Activated CD4-positive, alpha-beta T cell treated with anti-CD3 and anti-CD28 coated beads, Interleukin-2, amount 10 ng/mL, durations not matched to agents 24 days and 14 days (primary cell): ENCODE measurements at places on chromosomes 13 and 19.

GRCh38 chr19:39915101-39915847 lies 19.2 kb downstream of the FCGBP start:
- no peak for DNase-seq
- H3K27ac ChIP-seq, result no peak overlapping the region
- no peaks in the 10 kb centered on the region for H3K4me1 ChIP-seq

DNA sequence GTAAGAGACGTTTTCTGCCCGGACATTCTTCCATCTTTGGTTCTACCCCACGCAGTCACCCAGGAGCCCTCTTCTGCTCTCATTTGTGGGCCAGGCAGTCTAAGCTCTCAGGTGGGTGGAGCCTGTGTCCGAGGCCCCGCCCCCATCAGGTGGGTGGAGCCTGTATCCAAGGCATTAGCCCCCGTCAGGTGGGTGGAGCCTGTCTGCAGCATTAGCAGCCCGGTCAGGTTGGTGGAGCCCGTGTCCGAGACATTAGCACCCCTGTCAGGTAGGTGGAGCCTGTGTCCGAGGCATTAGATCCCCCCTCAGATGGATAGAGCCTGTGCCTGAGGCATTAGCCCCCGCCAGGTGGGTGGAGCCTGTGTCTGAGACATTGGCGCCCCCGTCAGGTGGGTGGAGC lies 45.5 kb upstream of the C13orf46 start:
- H3K4me3 ChIP-seq, result no peak overlapping the region
- peaks cover 42% of the 10 kb centered on the region for H3K36me3 ChIP-seq
- peak; percentile 79 for DNase-seq
- no peaks in the 10 kb centered on the region for H3K4me1 ChIP-seq

GRCh38 chr19:46611776-46612175 lies 10.6 kb downstream of the CALM3 start:
- peak overlapping the region; percentile 89 for H3K27ac ChIP-seq
- H3K27me3 ChIP-seq, result no peaks in the 10 kb centered on the region
- H3K4me3 ChIP-seq, result peak overlapping the region; percentile 66
- peak; percentile 73 for DNase-seq
- H3K4me1 ChIP-seq, result peaks cover 48% of the 10 kb centered on the region

GRCh38 chr19:40798683-40799557 lies at the start of gene EGLN2:
TSS of gene EGLN2 (plus strand) at chr19:40799191. CDS start at chr19:40800573, 1,382 bp downstream.
- H3K27me3 ChIP-seq, result no peaks in the 10 kb centered on the region
- DNase-seq, result peak; percentile 100
- H3K27ac ChIP-seq, result peak within 1 kb of the TSS; percentile 95
- peaks cover 56% of the 10 kb centered on the region for H3K4me1 ChIP-seq
- peaks cover 35% of the 10 kb centered on the region for H3K36me3 ChIP-seq
- peak within 1 kb of the TSS; percentile 91 for H3K4me3 ChIP-seq

DNA sequence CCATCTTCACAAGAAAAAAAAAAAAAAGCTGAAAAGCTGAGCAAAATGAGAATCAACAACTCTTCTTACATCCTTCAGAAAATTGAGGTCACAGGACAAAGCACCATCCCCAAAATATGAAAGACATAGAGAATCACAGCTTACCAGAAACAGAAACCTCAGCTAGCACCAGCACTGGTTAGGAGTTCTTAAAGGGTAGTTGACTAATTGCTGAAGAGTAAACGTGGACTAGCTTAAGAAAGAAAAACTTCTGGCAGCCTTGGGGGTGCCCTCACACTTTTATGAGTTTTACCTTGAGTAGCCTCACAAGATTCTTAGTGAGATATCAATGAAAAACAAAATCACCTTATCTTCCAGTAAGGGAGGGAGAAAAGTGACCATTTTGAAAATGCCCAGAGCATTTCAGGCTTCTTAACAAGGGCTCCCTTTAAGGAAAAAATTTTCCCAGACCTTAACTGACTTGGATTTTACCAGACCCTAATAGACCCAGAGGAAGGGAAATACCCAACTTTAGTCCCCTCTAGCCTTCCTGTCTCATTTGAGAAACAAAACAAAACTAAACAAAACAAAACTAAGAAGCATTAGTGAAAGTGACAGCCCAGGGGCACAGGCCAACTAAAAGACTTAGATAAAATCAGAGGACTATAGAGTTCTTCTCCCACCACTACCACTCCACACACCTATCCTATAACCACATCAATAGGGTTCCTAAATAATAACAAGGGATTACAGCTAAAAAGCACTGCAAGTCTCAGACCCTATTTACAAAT lies 888.6 kb downstream of the DIAPH3 start:
- DNase-seq, result no peak
- no peak overlapping the region for H3K27ac ChIP-seq
- no peak overlapping the region for H3K4me3 ChIP-seq
- no peaks in the 10 kb centered on the region for H3K4me1 ChIP-seq
- H3K27me3 ChIP-seq, result no peaks in the 10 kb centered on the region

GRCh38 chr19:45613926-45614725 lies 12.1 kb upstream of the GPR4 start:
- peak overlapping the region; percentile 60 for H3K4me3 ChIP-seq
- peaks cover 71% of the 10 kb centered on the region for H3K36me3 ChIP-seq
- no peaks in the 10 kb centered on the region for H3K27me3 ChIP-seq
- H3K4me1 ChIP-seq, result peaks cover 16% of the 10 kb centered on the region

- peak; percentile 96 for DNase-seq
- H3K27me3 ChIP-seq, result no peaks in the 10 kb centered on the region
- peak overlapping the region; percentile 88 for H3K4me3 ChIP-seq
- H3K4me1 ChIP-seq, result peaks cover 79% of the 10 kb centered on the region
These were observed 8.0 kb downstream of the RGCC start for GRCh38 chr13:41465241-41465847.

DNA sequence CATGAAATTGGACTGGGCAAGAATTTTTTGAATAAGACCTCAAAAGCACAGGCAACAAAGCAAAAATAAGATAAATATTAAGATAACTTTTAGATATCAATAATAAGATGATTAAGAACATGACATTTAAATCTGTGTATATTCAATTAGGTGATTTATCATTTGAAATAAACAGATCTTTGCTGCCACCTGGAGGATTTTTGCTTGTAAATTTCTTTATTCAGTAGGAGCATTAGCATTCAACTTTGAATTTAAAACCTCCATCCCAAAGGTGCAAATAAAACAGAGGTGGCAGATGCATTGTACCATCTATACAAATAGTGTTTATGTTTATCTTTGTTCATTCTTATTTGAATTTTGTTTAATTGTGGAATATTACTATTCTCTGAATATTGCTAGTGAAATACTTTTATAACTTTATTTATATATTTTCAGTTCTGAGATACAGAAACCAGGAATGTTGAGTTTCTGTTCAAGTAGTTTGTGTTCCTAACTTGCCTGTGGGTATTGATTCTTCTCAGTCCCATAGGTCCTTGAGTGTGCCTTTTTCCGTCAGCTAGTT lies 20.9 kb downstream of the COG6 start:
- peaks cover 21% of the 10 kb centered on the region for H3K36me3 ChIP-seq
- peak; percentile 73 for DNase-seq
- no peaks in the 10 kb centered on the region for H3K4me1 ChIP-seq
- no peaks in the 10 kb centered on the region for H3K27me3 ChIP-seq
- H3K4me3 ChIP-seq, result no peak overlapping the region
- H3K27ac ChIP-seq, result no peak overlapping the region

GRCh38 chr19:30390356-30390988 lies 18.3 kb downstream of the ZNF536 start:
- H3K36me3 ChIP-seq, result no peaks in the 10 kb centered on the region
- H3K4me1 ChIP-seq, result no peaks in the 10 kb centered on the region
- peaks cover 9% of the 10 kb centered on the region for H3K27me3 ChIP-seq
- no peak overlapping the region for H3K27ac ChIP-seq
- DNase-seq, result no peak
- no peak overlapping the region for H3K4me3 ChIP-seq

DNA sequence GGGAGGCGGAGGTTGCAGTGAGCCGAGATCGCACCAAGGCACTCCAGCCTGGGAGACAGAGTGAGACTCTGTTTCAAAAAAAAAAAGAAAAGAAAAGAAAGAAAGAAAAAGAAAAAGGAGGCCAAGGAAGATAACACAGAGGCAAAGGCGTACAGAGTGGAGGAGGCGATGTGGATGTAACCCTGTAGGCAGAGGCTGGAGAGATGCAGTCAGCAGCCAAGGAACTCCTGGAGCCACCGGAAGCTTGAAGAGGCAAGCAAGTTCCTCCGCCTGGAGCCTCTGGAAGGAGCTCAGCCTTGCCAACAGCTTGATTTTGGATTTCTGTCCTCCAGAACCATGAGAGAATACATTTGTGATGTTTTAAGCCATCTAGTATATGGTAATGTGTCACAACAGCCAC lies 6.7 kb upstream of the CCDC8 start:
- H3K27ac ChIP-seq, result no peak overlapping the region
- no peak for DNase-seq
- H3K36me3 ChIP-seq, result no peaks in the 10 kb centered on the region
- no peak overlapping the region for H3K4me3 ChIP-seq

DNA sequence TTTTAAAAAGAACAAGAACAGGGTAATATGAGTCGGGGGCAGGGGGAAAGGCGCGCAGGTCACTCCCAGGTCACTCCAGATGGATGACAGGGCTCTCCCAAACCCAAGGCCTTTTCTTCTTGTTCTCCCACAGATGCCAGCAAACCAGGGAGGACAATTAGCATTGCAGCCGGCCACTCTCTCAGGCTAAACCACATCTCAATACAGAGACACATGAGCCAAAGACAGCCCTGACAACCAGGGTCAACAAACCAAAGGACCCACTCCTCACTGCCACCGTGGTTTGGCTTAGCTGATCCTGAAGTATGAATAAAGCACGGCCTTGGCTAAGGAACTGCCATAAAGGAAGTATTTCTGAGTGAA lies 47.3 kb downstream of the LATS2 start:
- no peaks in the 10 kb centered on the region for H3K36me3 ChIP-seq
- H3K4me3 ChIP-seq, result no peak overlapping the region
- DNase-seq, result no peak
- H3K27ac ChIP-seq, result no peak overlapping the region

DNA sequence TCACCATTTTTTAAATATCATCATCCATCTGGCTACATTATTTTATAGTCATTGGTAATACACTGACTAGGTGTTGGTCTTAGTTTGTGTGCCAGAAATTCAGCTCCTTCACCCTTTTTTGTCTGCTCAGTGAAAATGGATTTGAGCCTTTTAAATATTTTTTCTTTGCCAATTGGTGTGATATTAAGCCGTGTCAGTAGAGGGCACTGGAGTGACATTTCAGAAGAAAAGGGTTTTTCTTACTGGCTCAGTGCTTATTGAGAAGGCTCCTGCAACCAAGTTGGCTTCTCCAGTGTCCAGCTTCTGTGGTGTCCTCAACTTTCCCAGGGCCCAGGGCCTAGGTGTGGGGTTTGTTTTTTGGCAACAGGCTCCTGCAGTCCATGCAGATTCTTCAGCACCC lies 546.6 kb downstream of the DACH1 start:
- H3K4me3 ChIP-seq, result no peak overlapping the region
- no peaks in the 10 kb centered on the region for H3K36me3 ChIP-seq
- no peaks in the 10 kb centered on the region for H3K27me3 ChIP-seq
- DNase-seq, result peak; percentile 60

GRCh38 chr19:58003174-58003828 lies 681 bp upstream of the ZNF606 start:
- no peak for DNase-seq
- peak overlapping the region; percentile 88 for H3K27ac ChIP-seq
- H3K4me3 ChIP-seq, result peak overlapping the region; percentile 84
- peaks cover 76% of the 10 kb centered on the region for H3K36me3 ChIP-seq
- peaks cover 11% of the 10 kb centered on the region for H3K4me1 ChIP-seq

DNA sequence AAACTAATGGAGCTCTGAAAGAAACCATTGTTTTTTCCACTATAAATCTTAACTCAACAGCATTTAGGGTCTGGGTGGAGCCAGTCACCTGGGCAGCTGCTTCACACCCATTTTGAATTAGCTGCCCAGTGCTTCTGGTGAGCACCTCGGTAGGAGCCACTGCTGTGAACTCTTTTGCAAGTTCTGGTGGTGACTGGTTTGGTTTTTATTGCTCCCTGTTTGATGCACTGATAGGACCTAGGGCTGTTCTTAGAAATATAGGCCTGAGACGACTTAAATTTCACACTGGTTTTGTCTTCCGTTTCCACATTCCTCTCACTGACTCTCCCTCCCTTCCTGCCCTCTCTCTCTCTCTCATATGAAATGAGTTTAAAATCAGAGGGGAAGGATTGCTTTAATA lies 103.9 kb downstream of the GGACT start:
- no peak for DNase-seq
- H3K4me1 ChIP-seq, result peaks cover 18% of the 10 kb centered on the region
- peak overlapping the region; percentile 11 for H3K4me3 ChIP-seq

DNA sequence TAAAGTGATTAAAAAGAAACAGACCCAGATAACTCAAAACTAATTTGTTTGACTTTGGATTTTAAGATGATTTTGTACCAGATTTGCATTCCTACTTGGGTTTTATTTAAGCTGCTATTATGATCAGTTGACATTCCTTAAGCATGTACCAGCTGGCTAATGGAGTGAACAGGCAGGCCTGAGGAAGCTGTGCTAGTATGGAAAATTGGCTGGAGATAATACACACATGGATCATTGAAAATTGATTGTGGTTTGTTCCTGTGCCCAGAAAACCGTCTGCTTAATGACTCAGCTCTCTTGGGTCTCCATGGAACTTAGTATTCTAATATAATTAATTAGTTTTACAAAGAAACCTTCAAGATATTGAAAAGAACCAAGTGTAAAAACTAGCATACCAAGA lies 22.6 kb downstream of the POLR1D start:
- no peak overlapping the region for H3K4me3 ChIP-seq
- no peak overlapping the region for H3K27ac ChIP-seq
- H3K27me3 ChIP-seq, result no peaks in the 10 kb centered on the region
- H3K36me3 ChIP-seq, result peaks cover 37% of the 10 kb centered on the region

GRCh38 chr19:5667751-5668271 lies 12.5 kb downstream of the MICOS13 start:
- DNase-seq, result no peak
- H3K36me3 ChIP-seq, result peaks cover 64% of the 10 kb centered on the region
- H3K4me1 ChIP-seq, result peaks cover 9% of the 10 kb centered on the region

DNA sequence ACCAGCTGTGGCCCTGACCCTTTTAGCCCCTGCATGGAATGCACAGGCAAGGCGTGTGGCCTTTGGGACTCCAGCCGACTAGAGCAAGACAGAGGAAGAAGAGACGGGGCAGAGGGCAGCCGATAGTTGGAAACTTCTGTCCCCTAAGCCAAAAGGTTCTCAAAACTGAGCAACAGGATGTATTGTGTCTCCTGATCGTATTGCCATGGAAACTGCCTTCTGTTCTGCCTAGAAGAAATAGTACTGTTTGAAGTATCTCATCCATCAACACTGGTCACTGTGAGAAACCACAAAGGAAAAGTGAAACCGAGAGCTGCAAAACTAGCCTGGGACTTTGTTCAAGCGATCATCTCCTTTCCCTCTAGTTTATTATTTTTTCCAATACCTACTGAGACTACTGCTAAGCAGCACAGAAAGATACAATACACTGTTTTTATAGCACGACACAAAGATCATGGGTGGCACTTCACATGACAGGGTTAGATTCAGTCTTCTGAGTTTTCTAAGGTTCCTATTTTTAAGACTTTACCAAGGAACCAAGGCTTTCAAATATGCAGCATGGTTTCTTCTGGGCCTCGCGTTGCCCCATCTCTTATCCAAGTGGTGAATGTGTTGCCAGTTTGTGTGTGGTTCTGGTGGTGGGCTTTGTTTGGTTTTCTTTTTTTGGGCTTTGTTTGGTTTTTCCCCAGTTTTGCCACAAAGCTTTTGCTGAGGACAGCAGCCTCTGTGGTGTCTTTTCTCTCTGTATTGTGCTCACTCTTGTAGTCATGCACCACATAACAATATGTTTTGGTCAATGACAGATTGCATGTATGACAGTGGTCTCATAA lies 49.3 kb upstream of the GPR183 start:
- peaks cover 92% of the 10 kb centered on the region for H3K4me1 ChIP-seq
- no peaks in the 10 kb centered on the region for H3K27me3 ChIP-seq
- peak; percentile 94 for DNase-seq

GRCh38 chr13:73825143-73825542 lies 309.1 kb downstream of the KLF12 start:
- no peak overlapping the region for H3K4me3 ChIP-seq
- DNase-seq, result no peak
- peaks cover 9% of the 10 kb centered on the region for H3K4me1 ChIP-seq
